ENCODE measurements at places on chromosomes 11 and 22.

DNA sequence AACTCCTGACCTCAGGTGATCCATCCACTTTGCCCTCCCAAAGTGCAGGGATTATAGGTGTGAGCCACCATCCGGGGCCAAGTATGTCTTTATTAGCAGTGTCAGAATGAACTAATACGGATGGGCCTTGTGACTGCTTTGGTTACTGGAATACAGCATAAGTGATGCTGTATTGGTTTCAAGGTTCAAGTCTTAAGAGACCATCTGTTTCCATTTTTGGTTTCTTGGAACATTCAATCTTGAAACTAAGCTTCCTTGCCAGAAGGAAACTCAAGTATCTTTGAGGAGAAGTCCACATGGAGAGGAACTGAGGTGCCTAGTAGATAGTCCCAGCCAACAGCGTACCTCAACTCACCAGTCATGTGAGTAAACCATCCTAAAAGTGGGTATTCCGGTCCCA lies 58.8 kb downstream of the APOL3 start:
- DNase-seq: no peak

GRCh38 chr22:31099386-31099785 lies 8.0 kb downstream of the SELENOM start:
- no peak for DNase-seq

- no peak for DNase-seq
Measured at GRCh38 chr11:2591805-2592204, 108.0 kb downstream of the KCNQ1OT1 start.

DNA sequence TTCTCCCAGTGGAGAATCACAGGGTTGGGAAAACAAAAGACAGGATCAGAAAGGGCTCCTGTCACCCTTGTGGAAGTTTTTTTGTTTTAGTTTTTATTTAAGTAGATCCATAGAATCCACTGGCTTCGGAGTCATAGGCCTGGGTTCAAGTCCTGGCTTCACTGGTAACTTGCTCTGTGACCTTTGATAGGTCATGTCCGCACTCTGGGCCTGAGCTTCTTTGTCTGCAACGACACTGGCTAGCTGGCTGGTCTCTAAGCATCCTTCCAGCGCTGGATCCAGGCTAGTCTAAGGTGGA lies 1.4 kb downstream of the ZFTA start:
- no peak for DNase-seq

DNA sequence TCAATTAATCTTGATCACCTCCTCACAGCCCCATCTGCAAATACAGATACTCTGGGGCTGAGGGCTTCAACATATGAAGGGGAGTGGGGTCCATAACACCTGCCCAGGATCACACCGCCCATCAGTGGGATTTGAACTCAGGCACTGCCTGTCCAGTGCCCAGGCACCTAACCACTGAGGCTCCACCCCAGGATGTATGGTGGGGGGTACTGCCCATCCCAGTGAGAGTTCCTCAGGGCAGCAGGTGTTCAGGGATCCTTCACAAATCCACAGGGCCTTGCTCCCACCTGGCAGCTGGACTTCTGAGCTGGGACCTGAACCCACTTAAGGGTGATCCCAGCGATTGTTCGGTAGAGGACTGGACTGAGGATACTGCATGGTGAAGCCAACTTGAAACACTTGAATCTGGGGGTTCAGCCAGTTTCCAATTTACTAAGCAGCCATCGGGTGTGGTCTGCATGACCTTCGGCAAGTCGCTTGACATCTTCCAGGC lies 33.3 kb downstream of the PRDM11 start:
- no peak for DNase-seq

Measured in stimulated activated CD8-positive, alpha-beta memory T cell treated with anti-CD3 and anti-CD28 coated beads, Interleukin-2, amount 100 ng/mL, for 1 hour (primary cell).